ENCODE measurements at places on chromosomes 2 and 18. TPM values are rescaled to one million over a fixed set of nuclear protein-coding genes. Genes with fewer than 3 reads are reported as not detected.

- DNase-seq: no peak
Observed at GRCh38 chr2:127718271-127718670, 17.0 kb downstream of the SFT2D3 start.

GRCh38 chr2:8158711-8159110 is 523.1 kb upstream of the ID2 start:
- no peak for DNase-seq

The VWA3B gene
- polyA plus RNA-seq: 0.36 TPM

The MERTK gene
- 19.7 TPM for polyA plus RNA-seq

The PPP1CB gene
- polyA plus RNA-seq: 205 TPM

All from left renal cortex interstitium (tissue), 4 donors.